Motor neuron (in vitro differentiated cells): ENCODE measurements at places on chromosomes 1 and 21. TPM values are rescaled to one million over a fixed set of nuclear protein-coding genes. Genes with fewer than 3 reads are reported as not detected.

The TCEA3 gene
- 2.5 and 3.2 TPM in 2 replicates for total RNA-seq

The FMN2 gene
- total RNA-seq = 29.0 and 35.4 TPM in 2 replicates

The GNG12 gene
- total RNA-seq = 140 and 143 TPM in 2 replicates

The METTL18 gene
- total RNA-seq = 6.3 and 7.2 TPM in 2 replicates

The OR2T29 gene
- 0.90 and 1.4 TPM in 2 replicates for total RNA-seq

The WDR4 gene
- 8.5 and 9.4 TPM in 2 replicates for total RNA-seq

The C1orf87 gene
- 0.29 and 0.90 TPM in 2 replicates for total RNA-seq

The DCST2 gene
- 0.50 and 0.77 TPM in 2 replicates for total RNA-seq

The RORC gene
- 0.14 and 0.34 TPM in 2 replicates for total RNA-seq

The OR2T33 gene
- 0.25 TPM in 1 of 2 replicates, not detected in the other for total RNA-seq

The PDZK1 gene
- 1.8 and 2.9 TPM in 2 replicates for total RNA-seq

- ATAC-seq = no peak
Observed at GRCh38 chr21:37983336-37984095, 67.3 kb upstream of the KCNJ6 start.

GRCh38 chr1:113630340-113631327, 128.7 kb downstream of the PHTF1 start:
- ATAC-seq = no peak

- ATAC-seq = no peak
Observed at GRCh38 chr1:226821719-226822085, 48.7 kb upstream of the PSEN2 start.

DNA sequence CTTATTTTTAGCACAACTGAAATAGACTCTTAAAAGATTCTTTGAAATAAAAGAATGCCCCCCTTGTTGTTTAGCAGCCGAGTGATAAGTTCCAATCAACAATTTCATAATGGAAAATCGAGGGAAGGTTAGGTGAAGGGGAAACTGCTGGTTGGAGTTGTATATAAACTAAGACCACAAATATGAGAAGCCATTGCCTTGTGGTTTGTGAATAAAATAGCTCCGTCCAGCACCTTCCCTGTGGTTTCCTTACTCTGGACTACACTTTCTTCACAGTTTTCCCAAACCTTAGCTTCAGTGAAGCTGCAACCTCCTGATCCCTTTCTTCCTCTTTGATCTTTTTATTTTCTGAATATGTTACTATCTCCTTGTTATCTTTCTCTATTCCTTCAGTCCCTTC, 6.7 kb upstream of the RAB3GAP2 start:
- ATAC-seq = no peak

DNA sequence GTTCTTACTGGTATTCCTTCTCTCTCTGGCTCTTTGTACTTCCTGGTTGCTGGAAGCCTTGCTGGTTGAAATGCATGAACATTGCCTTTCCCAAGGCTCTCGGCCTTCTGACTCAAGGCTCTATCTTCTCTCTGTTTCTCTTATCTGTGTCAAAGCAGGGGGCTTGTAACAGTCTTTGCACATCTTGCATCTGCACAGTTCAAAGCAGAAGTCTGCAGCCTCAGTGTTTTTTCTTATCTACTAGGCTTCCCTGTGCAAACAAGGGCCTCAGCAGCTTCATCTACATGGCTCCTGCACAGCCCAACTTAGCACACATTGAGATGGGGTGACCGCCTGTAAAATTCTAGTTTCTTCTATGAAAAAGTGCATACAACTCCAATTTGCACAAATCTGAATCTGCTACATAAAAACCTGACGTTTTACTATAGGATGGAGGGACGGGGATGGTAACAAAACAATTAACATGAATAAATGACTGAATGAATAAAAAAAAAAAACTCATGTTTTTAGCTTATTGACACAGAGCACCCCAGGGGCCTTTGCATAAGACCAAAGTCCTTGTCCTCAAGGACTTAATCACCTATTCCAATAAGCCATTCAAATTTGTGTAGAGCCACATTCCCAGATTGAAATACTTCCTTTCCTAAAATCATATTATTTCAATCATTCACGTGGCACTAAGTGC, 458.3 kb downstream of the LMO4 start:
- peak; percentile 85 for ATAC-seq

DNA sequence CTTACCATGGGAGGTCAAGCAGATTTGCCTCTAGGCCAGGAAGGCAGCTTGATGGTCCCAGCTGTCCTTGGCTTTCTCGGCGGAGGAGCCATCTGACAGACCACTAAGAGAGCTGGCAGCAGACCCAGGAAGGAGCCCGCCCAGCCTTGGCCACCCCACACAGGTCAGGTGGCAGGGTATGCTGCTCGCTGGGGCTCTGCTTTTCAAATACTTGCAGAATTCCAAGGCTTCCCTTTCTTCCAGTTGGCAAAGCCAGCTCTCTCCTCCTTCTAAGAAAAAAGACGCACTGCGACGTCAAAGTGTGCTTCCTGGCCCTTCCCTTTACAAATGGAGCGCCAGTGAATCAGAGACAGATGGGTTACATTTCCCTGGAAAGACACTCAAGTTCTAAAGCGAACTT, 229.4 kb downstream of the CACNA1E start:
- ATAC-seq = no peak

- peak; percentile 83 for ATAC-seq
Observed at GRCh38 chr1:218164111-218164929, 120.8 kb upstream of the RRP15 start.

DNA sequence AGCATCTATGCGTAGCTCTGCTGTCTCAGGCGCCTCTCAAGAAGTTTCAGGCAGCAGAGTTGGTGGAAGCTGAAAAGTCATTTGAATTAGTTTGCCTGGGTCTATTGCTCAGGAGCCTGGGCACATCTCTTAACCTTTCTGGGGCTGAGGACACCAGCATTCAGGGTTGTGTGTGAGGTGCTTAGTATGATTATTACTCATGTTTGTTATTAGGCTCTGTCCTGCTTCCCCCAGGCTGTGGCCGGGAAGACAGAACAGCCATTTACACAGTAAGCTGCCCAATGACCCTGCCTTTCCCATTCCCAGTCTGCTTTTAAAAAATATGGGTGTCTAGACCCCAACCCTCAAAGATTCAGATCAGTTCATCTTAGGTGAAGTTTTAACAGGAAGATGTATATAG, 53.9 kb upstream of the CACNA1E start:
- no peak for ATAC-seq

- no peak for ATAC-seq
Observed at GRCh38 chr21:24210130-24210529, 1397.2 kb downstream of the MRPL39 start.

DNA sequence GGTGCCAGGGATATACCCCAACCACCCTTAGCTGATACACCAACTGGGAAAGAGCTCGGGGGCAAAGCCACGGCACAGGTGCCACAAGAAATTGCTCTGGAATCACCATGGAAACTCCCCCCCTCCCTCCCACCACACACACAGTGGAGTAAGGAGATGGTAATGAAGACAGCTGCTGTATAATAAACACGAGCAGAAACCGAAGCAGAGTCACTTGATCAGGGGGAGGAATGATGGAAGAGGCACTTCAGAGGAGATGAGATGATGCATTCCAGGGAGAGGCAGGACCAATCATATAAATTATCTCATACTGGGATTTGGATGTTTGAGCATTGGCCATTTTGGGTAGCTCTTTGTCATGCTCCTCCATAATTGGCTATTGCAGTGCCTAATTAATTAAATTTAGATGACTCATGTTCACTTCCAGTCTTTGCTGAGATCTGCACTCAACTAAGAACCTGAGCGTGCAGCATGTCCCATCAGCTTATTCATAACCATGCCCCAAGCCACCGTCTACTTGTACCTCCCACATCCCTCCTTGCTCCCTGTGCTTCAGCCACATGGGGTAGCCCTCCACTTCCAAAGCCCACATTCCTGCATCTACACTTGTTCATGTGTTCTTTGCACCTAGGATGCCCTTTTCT, 189.5 kb downstream of the ZSCAN20 start:
- ATAC-seq = peak; percentile 97

DNA sequence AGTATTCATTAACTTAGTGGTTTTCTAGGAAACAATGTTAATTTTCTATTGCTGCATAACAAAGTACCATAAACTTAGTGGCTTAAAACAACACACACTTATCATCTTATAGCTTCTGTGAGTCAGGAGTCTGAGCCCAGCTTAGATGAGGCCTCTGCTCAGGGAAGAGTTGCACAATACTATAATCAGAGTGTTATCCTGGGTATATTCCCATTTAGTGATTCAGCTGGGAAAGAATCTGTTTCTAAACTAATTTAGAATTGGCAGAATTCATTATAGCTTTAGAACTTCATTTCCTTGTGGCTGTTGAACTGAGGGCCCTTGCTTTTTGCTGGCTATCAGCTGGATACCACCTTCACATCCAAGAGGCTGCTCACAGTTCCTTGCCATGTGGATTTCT, 515.5 kb downstream of the BRINP3 start:
- no peak for ATAC-seq

DNA sequence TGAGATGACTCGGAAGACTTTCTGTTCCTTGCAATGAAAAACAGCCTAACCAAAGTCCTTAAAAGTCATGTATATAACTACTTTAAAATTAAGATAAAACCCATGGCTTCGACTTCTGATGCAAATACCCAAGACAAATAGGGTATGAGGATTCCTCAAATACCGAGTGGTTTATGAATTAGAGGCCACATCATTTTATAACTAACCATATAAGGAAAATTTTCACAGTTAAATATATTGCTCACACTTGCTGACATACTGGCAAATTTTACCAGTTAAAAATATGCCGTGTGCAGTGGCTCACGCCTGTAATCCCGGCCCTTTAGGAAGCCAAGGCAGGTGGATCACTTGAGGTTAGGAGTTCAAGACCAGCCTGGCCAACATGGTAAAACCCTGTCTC, 5.4 kb downstream of the RERE start:
- no peak for ATAC-seq

GRCh38 chr1:181202986-181203555, 114.6 kb downstream of the IER5 start:
- ATAC-seq = no peak

- ATAC-seq = no peak
Observed at GRCh38 chr1:51915951-51916350, 37.4 kb upstream of the NRDC start.

- no peak for ATAC-seq
Observed at GRCh38 chr1:85462931-85463649, 1.9 kb downstream of the DDAH1 start.

- no peak for ATAC-seq
Observed at GRCh38 chr1:77961392-77961791, 17.5 kb downstream of the FUBP1 start.

DNA sequence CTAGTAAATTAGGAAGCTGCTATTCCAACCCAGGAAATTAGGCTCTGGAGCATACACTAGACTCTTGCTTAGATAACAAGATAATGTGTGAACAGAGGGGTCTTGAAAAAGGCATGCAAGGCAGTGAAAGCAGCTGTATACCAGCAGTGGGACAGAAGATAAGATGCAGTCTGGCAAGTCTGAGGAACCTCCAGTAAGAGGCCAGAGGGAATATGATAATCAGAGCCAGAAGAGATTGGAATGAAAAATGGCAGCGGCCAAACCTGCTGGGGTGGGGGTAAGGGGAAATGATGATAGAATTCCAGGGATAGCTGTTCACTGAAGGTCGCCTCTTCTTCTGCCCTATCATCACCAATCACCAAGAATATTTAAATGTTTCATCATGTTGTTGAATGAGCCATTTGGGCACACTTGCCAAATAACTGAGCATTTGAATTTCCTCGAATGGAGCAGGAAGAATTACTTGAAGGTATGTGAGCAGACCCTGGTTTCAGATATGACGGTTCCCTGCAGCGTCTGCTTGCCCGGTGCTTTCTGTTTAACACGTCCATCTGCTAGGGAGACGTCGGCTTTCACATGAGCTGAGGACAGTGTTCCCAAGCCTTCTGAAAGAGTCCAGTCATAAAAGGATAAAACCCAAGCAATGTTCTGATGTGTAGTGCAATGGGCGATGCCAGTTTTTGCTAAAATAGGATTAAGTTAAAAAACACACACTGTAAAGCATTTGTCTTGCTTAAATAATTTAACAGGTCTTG, 173.3 kb downstream of the RWDD3 start:
- ATAC-seq = peak; percentile 75

DNA sequence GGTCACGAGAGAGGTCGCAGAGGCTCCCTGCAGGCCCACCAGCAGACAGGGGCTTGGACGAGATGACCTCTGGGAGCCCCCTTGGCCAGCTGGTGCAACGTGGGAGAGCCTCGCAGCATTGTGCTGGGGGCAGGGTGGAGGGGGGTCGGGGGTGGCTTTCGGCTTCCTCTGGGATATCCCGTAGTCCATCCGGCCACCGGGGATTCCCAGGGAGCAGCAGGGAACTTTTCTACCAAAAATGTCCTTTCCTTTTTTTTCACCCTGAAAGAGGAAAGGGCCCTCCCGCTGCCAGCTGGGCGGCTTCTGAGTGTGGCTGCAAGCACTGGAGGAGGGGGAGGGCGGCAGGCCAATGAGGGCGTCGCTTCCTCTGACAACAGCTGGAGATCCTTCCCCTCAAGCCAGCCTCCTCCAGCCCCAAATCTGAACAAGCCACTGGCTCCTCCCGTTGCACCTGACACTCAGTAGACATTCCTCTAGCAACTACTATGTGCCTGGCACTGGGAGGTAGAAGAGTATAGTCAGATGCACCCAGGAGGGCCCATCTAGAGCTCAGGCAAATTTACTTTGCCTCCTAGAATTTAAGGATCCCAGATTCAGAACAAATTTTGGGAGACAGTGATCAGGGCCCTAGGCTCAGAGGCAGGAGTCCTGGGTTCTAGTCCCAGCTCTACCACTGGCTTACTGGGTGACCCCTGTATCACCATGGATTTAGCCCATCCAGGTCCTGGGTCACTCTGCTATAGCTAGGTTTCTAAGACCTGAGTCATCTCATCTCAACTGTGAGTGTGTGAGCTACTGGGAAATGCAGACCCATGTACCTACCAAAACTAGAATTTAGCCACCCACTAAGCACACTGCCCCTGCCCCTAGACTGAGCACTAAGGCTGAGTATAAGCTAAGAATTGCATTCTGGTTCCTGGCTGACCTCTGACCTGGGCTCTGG, 2.7 kb downstream of the MOB3C start:
- peak; percentile 20 for ATAC-seq

GRCh38 chr1:7384679-7385078, 386.4 kb upstream of the VAMP3 start:
- ATAC-seq = no peak

GRCh38 chr1:202187041-202187671, 6.4 kb upstream of the LGR6 start:
- no peak for ATAC-seq

GRCh38 chr1:115492019-115492595, 149.7 kb upstream of the VANGL1 start:
- no peak for ATAC-seq

GRCh38 chr1:208476846-208477170, 232.6 kb upstream of the PLXNA2 start:
- no peak for ATAC-seq

GRCh38 chr1:66333466-66334199, 200.3 kb upstream of the SGIP1 start:
- ATAC-seq = no peak

- no peak for ATAC-seq
Observed at GRCh38 chr1:201013991-201014815, 9.3 kb downstream of the KIF21B start.

DNA sequence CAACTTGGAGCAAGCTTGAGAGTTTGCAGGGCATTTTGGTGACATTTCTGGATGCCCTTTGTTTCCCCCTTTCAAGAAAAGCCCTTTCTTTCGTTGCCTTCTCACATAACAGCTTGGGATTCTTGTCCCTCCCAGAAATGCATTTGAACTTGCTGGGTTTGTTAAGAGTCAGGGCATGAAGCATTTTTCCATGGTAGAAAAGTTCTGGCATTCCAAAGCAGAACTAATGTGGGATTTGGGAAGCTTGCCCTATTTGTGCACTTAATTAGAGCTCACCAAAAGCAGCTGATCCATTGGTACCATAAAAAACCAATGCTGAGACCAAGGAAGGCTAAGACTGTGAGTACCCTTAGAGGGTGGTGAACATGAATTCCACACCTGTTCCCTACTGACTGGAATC, 99.8 kb upstream of the HOOK1 start:
- no peak for ATAC-seq
